ENCODE measurements at places on chromosomes 1 and 21. TPM values are rescaled to one million over a fixed set of nuclear protein-coding genes. Genes with fewer than 3 reads are reported as not detected.

Gene SLC6A17
- total RNA-seq: 5.2 TPM

Gene CLIC6
- total RNA-seq: 2.5 TPM

Gene TMEM52
- total RNA-seq: 3.1 TPM

Gene ALG14
- total RNA-seq: 1.4 TPM

DNA sequence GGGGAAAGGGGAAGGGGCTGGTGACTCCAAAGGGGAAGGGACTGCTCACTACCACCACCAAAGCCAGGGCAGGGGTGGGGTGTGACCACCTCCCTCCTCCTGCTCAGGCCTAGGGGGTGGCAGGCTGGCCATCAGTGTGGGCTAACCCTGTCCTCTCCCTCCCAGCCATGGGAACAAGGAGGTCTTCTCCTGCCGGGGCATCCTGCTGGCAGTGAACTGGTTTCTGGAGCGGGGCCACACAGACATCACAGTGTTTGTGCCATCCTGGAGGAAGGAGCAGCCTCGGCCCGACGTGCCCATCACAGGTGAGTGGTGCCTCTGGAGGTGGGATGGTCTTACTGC is 5.7 kb downstream of the ZC3H12A start:
- H3K36me3 ChIP-seq: peaks cover 51% of the 10 kb centered on the region
- peak overlapping the region; percentile 95 for H3K27ac ChIP-seq
- peak; percentile 78 for DNase-seq
- peaks cover 86% of the 10 kb centered on the region for H3K4me1 ChIP-seq

Data from suprapubic skin (tissue), 4 donors.